ENCODE measurements at places on chromosomes 4 and X. TPM values are rescaled to one million over a fixed set of nuclear protein-coding genes. Genes with fewer than 3 reads are reported as not detected.

DNA sequence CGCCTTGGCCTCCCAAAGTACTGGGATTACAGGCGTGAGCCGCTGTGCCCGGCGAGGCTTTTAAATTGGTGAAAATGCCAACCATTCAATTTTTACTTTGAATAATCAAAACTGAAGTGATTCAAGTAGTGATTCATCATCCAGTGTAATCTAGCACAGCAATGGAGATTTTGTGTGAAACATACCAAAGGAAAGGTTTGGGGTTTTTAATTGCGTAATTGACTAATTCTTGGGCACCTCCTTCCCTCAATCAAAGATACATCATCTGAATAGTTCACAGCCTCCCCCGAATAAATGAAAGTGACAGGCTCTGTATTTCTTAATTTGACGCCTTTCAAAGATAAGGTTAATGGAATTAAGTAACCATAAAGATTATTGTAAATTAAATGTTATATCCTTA is 69.0 kb downstream of the DMD start:
- no peak overlapping the region for H3K27ac ChIP-seq
- DNase-seq: no peak
- no peak overlapping the region for H3K4me3 ChIP-seq
- H3K4me1 ChIP-seq: no peaks in the 10 kb centered on the region

DNA sequence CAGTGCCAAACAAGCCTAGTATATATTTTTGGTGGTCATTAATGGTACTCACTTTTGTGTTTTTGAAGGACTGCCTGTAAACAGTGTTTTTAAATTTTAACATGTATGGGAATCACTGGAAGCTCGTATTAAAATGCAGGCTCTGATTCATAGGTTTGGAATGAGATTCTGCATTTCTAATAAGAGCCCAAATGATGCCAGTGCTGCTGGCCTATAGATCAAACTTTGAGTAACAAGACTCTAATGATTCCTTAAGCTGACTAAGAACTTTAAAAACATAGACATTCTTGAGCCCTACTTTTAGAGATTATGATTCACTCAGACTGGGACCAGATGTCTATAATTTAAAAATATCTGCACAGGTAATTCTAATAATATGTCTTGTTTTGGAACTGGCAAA is 823.2 kb upstream of the LCORL start:
- no peak for DNase-seq
- no peak overlapping the region for H3K4me3 ChIP-seq
- H3K4me1 ChIP-seq: no peaks in the 10 kb centered on the region

GRCh38 chr4:153143527-153144348 is 60.5 kb upstream of the TRIM2 start:
- no peak overlapping the region for H3K4me3 ChIP-seq
- H3K4me1 ChIP-seq: peaks cover 2% of the 10 kb centered on the region
- H3K27ac ChIP-seq: no peak overlapping the region
- H3K36me3 ChIP-seq: no peaks in the 10 kb centered on the region

The IL13RA2 gene
- total RNA-seq: not detected

DNA sequence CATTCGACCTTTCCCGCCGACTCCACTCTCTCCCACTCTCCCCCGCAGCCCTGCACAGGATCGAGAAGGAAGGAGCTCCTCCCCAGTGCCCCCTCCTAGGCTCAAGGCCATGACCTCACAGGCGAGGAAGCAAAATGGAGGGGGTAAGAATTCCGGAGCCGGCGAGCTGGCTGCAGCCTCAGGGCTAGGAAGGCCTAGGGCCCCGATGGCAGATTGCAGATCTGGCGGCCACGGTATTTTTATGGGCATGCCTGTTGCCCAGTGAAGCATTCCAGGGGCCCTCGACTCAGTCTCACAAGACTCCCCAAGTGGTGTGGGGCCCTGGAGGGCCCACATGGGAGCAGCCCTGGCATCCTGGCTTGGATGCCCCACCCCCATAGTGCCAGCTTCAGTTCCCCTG is 942 bp upstream of the L1CAM start:
- no peak overlapping the region for H3K27ac ChIP-seq
- H3K27me3 ChIP-seq: peaks cover 9% of the 10 kb centered on the region
- H3K4me3 ChIP-seq: no peak overlapping the region
- DNase-seq: no peak
- H3K36me3 ChIP-seq: no peaks in the 10 kb centered on the region

The PABPC5 gene
- 1.5 TPM for total RNA-seq

DNA sequence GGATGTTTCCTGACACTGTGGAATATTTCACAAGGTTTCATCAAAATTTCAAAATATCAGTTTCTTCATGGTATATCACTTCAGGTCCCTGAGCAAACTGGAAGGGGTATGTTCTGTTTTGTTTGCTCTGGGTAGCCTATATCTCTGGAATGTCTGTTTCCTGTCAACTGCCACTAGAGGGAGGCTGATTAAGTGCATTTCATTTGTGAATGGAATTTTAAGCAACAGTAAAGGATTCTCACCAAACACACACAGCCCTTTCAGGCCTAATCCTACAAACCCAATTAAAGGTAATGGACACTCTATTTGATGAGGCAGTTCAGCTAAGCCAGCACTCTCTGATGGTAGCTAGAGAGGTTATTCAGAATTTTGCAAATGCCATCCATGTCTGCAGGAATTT is 307.1 kb downstream of the TEX13A start:
- DNase-seq: no peak
- no peak overlapping the region for H3K27ac ChIP-seq
- no peak overlapping the region for H3K4me3 ChIP-seq
- H3K4me1 ChIP-seq: peaks cover 4% of the 10 kb centered on the region
- no peaks in the 10 kb centered on the region for H3K27me3 ChIP-seq

DNA sequence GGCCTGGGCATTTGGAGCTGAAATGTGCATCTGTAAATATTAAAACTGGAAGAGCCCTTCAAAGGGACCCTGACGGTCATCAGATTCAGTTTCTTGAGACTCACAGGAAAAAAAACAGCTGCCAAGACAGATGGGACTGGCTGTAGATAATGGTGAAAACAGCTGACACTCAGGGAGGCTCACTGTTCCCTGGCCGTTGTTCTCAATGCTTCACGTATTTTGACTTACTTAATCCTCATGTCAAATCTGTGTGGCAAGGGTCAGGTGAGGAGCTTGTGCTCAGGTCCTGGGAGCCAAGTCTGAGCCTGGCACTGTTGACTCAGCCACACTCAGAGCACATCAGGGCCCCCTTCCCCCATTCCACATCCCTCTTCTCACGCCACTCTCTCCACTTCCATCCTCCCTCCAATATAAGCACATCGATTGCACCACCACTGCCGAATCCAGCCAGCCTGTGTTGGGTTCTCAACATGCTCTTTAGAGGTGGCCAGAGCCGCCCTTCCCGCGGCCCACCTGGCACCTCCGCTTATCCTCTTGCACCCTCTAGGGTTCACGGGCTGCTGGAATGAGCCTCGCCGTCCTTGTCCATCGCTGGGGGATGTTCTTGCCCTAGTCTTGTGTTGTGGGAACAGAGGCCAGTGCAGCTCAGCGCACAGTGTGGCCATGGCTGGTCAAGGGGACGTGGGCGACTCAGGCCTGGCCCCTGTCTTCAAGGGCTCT is 40.1 kb downstream of the EVC start:
- H3K27me3 ChIP-seq: peaks cover 4% of the 10 kb centered on the region
- H3K27ac ChIP-seq: no peak overlapping the region
- no peak overlapping the region for H3K4me3 ChIP-seq
- peaks cover 15% of the 10 kb centered on the region for H3K4me1 ChIP-seq
- peaks cover 17% of the 10 kb centered on the region for H3K36me3 ChIP-seq

- peaks cover 4% of the 10 kb centered on the region for H3K36me3 ChIP-seq
- DNase-seq: no peak
- no peaks in the 10 kb centered on the region for H3K4me1 ChIP-seq
- H3K4me3 ChIP-seq: no peak overlapping the region
Measured at GRCh38 chr4:189785257-189785656, 155.4 kb upstream of the FRG1 start.

The CHRDL1 gene
- total RNA-seq: 0.28 TPM

- H3K36me3 ChIP-seq: no peaks in the 10 kb centered on the region
- no peak for DNase-seq
- no peak overlapping the region for H3K27ac ChIP-seq
- peaks cover 5% of the 10 kb centered on the region for H3K4me1 ChIP-seq
Measured at GRCh38 chr4:186739802-186740434, 16.3 kb upstream of the FAT1 start.

DNA sequence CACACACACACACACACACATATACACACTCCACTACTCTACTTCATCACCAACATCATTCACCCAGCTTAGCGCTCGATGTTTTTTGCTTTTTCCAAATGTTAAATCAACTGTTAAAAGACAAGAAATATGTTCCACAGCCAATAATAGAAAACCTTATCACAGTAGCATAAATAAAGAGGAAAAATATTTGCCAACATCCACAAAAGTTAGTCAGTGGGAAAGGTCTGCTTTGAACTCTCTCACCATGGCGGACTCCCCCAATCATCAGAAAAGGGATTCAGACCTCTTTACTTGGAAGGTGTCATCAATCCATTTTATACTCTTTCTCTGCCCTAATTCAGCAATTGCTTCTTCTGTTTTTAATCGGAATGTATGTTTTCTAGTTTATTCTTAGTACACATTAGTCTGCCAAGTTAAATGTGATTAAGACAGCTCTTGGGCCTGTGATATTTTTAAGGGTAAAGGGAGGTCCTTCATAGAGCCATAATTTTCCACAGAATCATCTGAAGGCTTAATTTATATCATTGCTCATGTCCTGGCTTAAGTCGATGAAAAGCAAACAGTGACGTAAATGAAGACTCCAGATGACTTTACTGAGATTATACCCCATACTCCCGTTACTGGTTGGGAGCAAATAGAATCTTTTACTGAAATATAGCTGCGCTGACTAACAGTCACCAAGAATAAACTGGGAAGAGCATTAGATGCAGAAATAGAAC is 29.7 kb upstream of the LGI2 start:
- H3K4me3 ChIP-seq: no peak overlapping the region
- no peak for DNase-seq
- H3K27me3 ChIP-seq: peaks cover 4% of the 10 kb centered on the region
- no peaks in the 10 kb centered on the region for H3K36me3 ChIP-seq
- peaks cover 4% of the 10 kb centered on the region for H3K4me1 ChIP-seq

GRCh38 chr4:109574931-109575804 is 15.1 kb downstream of the MCUB start:
- H3K4me3 ChIP-seq: no peak overlapping the region
- no peaks in the 10 kb centered on the region for H3K36me3 ChIP-seq
- peaks cover 30% of the 10 kb centered on the region for H3K4me1 ChIP-seq
- H3K27ac ChIP-seq: no peak overlapping the region

GRCh38 chr4:107519053-107519452 is 201.0 kb downstream of the PAPSS1 start:
- no peak overlapping the region for H3K4me3 ChIP-seq
- no peak overlapping the region for H3K27ac ChIP-seq
- peaks cover 16% of the 10 kb centered on the region for H3K36me3 ChIP-seq
- DNase-seq: peak; percentile 33
- no peaks in the 10 kb centered on the region for H3K27me3 ChIP-seq
- peaks cover 17% of the 10 kb centered on the region for H3K4me1 ChIP-seq

GRCh38 chrX:50700921-50701320 is 113.1 kb downstream of the SHROOM4 start:
- no peaks in the 10 kb centered on the region for H3K27me3 ChIP-seq
- no peak overlapping the region for H3K4me3 ChIP-seq
- no peaks in the 10 kb centered on the region for H3K36me3 ChIP-seq
- DNase-seq: no peak

GRCh38 chr4:55397520-55398321 is 2.0 kb downstream of the TMEM165 start:
- H3K36me3 ChIP-seq: peaks cover 39% of the 10 kb centered on the region
- peak overlapping the region; percentile 96 for H3K27ac ChIP-seq
- peaks cover 18% of the 10 kb centered on the region for H3K27me3 ChIP-seq
- H3K4me3 ChIP-seq: peak overlapping the region; percentile 100
- no peak for DNase-seq

DNA sequence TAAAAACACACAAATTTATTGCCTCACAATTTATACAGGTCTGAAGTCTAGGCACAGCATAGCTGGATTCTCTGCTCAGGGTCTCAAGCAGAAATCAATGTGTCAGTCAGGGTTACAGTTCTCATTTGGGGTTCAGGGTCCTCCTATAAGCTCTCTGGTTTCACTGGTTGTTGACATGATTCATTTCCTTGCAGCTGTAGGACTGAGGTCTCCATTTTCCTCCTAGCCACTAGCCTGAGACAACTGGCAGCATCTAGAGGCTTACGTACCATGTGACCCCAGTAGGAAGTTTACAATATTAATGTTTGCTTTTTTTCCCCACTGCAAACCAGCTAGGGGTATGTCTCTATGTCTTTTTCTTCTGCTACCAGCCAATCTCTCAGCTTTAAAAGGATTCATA is 102.5 kb downstream of the CPEB2 start:
- no peaks in the 10 kb centered on the region for H3K27me3 ChIP-seq
- no peaks in the 10 kb centered on the region for H3K4me1 ChIP-seq
- no peaks in the 10 kb centered on the region for H3K36me3 ChIP-seq
- H3K27ac ChIP-seq: no peak overlapping the region
- H3K4me3 ChIP-seq: no peak overlapping the region
- DNase-seq: no peak

- no peaks in the 10 kb centered on the region for H3K27me3 ChIP-seq
- no peak overlapping the region for H3K4me3 ChIP-seq
- no peak overlapping the region for H3K27ac ChIP-seq
- peaks cover 14% of the 10 kb centered on the region for H3K36me3 ChIP-seq
Measured at GRCh38 chr4:109723110-109723509, 6.8 kb downstream of the PLA2G12A start.

- H3K27me3 ChIP-seq: no peaks in the 10 kb centered on the region
- DNase-seq: no peak
- no peaks in the 10 kb centered on the region for H3K36me3 ChIP-seq
- no peak overlapping the region for H3K27ac ChIP-seq
Measured at GRCh38 chr4:151908734-151909497, 148.1 kb upstream of the GATB start.
